ENCODE measurements at places on chromosomes 2 and 18.

DNA sequence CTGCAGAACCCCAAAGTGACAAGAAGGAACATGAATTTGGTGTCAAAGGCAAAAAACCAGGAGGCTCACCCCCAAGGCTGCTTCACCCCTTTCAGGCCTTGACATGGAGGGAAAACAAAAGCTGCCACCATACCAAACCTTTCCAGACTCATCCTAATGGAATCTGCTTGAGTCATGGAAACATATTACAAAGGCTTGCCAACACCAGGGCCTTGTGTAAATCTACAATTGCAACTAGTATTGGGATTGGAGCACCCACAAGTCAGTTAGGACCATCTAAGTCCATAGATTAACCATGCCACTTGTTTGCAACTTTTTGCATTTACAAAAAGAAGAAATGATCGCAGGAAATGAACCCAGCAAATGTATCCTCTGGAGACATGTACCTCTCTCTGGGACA is 297.6 kb downstream of the CDCA7 start:
- peak; percentile 73 for DNase-seq

GRCh38 chr18:60322591-60322990 is 50.0 kb downstream of the MC4R start:
- no peak for DNase-seq

GRCh38 chr2:96551605-96552314 is 15.2 kb downstream of the ARID5A start:
- no peak for DNase-seq

- DNase-seq: no peak
Observed at GRCh38 chr18:55079481-55080355, 120.5 kb upstream of the CCDC68 start.

GRCh38 chr2:223104336-223105132 is 52.5 kb downstream of the KCNE4 start:
- no peak for DNase-seq

GRCh38 chr2:127645395-127646291 is at the start of gene GPR17:
Gene GPR17 (plus strand): TSS chr2:127646153. CDS start chr2:127650736, 4,583 bp downstream.
- no peak for DNase-seq

- DNase-seq: peak; percentile 63
Observed at GRCh38 chr2:28390746-28391563, 1.7 kb upstream of the FOSL2 start.

- DNase-seq: no peak
Observed at GRCh38 chr2:30680121-30680520, 127.1 kb downstream of the CAPN13 start.

DNA sequence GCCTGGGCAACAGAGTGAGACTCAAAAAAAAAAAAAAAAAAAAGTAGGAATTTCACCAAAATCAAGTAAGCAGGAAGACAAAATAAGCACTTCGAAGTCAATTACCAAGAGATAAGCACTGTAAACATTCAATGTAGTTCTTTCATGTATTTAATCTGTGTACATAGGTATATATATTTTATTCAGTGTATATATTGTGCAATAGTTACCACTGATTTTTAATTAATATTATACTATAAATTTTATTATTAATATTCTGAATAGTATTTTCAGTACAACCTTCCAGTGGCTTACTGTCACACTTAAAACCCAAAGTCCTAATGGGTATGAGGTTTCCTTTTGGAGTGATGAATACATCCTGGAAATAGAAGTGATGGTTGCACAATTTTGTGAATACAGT is 9.1 kb downstream of the APLF start:
- no peak for DNase-seq

- DNase-seq: no peak
Observed at GRCh38 chr2:126878601-126879000, 20.1 kb upstream of the TEX51 start.

GRCh38 chr2:32756074-32756727 is 128.4 kb downstream of the TTC27 start:
- no peak for DNase-seq

GRCh38 chr2:54529935-54530334 is 73.8 kb downstream of the SPTBN1 start:
- DNase-seq: no peak

- no peak for DNase-seq
Observed at GRCh38 chr2:222752746-222753145, 81.3 kb downstream of the MOGAT1 start.

GRCh38 chr18:70998490-70998889 is 709.6 kb downstream of the SOCS6 start:
- DNase-seq: no peak

- DNase-seq: no peak
Observed at GRCh38 chr18:34457761-34458160, 233.0 kb upstream of the NOL4 start.

- DNase-seq: peak; percentile 82
Observed at GRCh38 chr2:54482715-54483114, 26.6 kb downstream of the SPTBN1 start.

GRCh38 chr2:235446082-235446481 is 47.8 kb upstream of the AGAP1 start:
- DNase-seq: no peak

DNA sequence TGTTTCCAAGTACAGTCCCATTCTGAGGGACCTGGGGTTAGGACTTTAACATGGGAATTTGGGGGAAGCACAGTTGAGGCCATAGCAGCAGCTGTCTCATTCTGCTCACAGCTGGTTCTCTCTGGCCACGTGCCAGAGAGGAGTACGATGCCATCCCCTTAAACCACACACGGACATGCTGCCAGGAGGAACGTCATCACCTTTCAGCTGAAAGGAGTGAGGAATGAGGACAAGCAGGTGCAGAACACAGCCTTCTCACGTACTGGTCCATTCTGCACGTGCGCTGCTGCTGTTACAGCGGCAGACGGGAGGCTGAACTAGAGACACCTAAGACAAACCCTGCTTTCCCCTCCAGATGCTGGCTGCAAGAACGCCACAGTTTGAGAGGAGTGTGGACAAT is 33.5 kb downstream of the ODC1 start:
- DNase-seq: no peak

GRCh38 chr2:11157296-11157695 is 2.0 kb downstream of the SLC66A3 start:
- DNase-seq: no peak

- DNase-seq: no peak
Observed at GRCh38 chr2:201128033-201128432, 12.1 kb downstream of the CFLAR start.

- no peak for DNase-seq
Observed at GRCh38 chr2:181444654-181445053, 12.5 kb upstream of the ITGA4 start.

- no peak for DNase-seq
Observed at GRCh38 chr2:126637386-126637785, 18.6 kb upstream of the GYPC start.

GRCh38 chr2:96687266-96687665 is 44.7 kb downstream of the FER1L5 start:
- DNase-seq: no peak

GRCh38 chr2:60530660-60531281 is 22.7 kb downstream of the BCL11A start:
- no peak for DNase-seq

- no peak for DNase-seq
Observed at GRCh38 chr18:44996261-44996660, 315.6 kb downstream of the SETBP1 start.

GRCh38 chr18:48167897-48168253 is 237.4 kb upstream of the SMAD2 start:
- no peak for DNase-seq

- DNase-seq: no peak
Observed at GRCh38 chr2:230423851-230424458, 8.0 kb downstream of the SP100 start.

DNA sequence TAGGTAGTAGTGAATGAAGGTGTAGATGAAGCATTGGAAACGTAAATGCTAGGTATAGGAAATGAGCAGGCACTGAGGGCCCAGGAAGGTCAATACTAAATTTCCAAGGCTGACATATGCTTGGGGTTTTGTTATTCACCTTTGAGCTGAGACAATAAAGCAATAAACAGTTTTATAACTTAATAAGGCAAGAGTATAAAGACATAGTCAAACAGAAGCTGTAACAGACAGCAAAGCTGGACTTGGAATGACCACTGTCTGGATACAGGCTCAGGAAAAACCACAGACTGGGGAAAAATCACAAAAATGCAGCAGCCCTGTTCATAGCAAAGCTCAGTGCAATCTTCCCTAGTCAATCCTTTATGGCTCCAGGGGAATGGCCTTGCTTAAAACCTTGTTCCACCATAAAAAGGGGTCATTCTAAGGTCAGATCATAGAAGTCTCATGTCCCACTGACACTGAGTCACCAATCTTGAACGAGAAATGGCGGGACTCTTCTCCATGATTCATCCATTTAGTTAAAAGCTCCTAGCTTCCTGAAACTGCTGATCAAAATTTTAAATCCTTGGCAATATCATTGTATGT is 493.3 kb downstream of the CMPK2 start:
- DNase-seq: peak; percentile 22

- DNase-seq: no peak
Observed at GRCh38 chr18:7341581-7342337, 110.9 kb downstream of the LRRC30 start.

- DNase-seq: no peak
Observed at GRCh38 chr2:223855426-223855825, 18.0 kb upstream of the AP1S3 start.

DNA sequence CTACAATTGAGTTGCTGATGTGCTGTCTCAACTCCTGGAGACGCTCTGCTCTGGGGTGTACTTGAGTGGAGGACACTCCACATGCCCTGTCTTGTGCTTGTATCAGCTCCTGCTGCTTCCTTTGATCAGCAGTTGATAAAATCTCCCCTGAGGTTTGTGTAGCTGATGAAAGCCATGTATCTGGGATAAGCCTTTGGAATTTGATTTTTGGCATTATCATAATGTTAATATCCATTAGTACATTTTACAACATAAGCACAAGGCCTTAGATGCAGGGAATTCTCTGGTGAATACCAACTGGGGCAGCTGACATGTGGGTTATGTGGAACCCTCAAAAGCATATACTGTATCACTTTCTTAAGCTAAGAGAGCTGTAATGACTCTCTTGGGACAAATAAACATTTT is 222.7 kb upstream of the ITGA4 start:
- no peak for DNase-seq

DNA sequence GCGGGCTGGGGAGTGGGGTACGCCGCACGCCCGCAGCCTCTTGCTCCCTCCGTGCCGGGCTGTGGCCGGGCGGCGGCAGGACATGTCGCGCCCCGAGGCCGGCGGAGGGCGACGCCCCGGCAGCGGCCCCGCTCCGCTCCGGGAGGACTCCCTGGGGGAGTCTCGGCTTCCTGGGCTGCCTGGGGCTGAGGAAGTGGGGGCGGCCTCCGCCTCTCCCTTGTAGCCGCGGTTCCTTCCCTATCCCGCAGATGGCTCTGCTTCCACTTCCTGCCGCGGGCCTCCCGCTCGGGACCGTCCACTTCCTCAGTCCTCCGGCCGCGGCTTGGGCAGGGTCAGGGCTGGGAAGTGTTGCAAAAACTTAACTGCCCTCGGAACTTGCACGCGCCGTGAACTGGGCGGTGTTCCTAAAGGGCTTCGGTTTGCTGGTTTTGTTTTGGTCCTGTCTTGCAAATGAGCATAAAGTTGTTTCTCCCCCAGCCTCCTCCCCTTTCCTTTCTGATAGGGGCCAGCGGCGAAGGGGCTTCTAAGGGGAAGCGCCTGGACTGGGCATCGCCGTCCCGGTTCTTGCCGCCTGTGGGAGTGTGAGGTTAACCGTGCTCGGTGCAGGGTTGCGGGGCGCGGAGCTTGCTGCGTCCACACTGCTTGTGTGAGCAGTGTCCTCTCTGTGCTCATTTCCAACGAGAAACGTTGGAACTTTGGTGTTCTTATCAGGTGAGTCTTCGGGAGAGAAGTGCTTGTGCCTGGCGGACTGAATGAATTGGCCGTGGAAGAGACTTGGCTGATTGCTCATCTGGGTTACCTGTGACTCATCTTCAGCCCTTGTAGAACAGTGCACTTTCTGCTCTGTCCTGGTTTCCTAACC is 600 bp downstream of the RALB start:
- peak; percentile 80 for DNase-seq

GRCh38 chr2:117086943-117087250 is 727.6 kb upstream of the DDX18 start:
- no peak for DNase-seq

DNA sequence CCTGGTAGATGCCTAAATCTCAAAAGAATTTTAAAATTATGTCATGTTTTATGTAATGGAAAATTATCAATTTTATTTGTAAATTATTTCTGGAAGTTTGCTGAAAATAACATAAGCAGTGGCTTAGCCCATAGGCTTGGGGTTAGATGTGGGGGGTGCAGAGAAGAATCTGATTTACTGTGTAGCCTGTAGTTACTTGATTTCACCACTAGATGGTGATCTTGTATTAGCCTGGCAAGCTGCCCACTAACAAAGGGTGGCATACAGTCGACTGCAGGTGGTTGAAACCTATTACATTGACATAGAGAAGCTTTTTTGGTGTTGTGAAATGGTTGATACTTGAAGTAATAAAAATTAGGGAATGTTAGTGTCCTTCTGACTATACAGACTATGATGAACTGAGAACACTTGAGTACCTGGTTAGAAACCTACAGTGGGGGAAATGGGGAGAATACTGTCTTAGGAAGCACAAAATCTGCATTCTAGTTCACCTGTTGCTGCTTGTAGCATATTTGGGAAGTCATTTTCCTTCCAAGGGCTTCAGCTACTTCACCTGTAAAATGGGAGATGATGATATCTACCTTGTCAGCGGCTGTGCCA is 191.0 kb upstream of the LHCGR start:
- peak; percentile 70 for DNase-seq

GRCh38 chr2:131567891-131568290 is 40.2 kb downstream of the CCDC74A start:
- DNase-seq: no peak

- DNase-seq: no peak
Observed at GRCh38 chr2:118697781-118698180, 149.7 kb downstream of the EN1 start.

DNA sequence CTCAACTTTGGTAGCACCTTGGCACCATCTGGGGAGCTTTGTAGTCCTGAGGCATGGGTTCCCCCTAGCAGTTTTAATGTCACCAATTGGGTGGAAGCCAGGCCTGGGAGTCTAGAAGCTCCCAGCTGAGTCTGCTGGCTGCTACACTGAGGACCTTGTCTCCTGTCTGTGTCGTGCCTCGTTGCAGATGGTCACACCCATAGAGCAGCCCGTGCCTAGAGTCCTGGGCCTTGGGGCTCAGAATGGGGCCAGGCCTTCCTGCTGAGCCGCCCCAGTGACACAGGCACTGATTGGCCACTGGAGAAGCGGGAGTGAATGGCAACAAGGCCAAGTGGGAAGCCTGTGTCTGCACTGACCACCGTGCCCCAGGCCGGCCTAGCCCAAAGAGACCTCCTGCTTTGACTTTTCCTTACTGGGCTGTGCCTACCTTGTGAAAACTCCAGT is 113.2 kb downstream of the SH3RF3 start:
- no peak for DNase-seq

- DNase-seq: no peak
Observed at GRCh38 chr2:208792766-208793165, 386.2 kb downstream of the PTH2R start.

GRCh38 chr2:28568036-28568435 is 72.2 kb downstream of the PLB1 start:
- no peak for DNase-seq

DNA sequence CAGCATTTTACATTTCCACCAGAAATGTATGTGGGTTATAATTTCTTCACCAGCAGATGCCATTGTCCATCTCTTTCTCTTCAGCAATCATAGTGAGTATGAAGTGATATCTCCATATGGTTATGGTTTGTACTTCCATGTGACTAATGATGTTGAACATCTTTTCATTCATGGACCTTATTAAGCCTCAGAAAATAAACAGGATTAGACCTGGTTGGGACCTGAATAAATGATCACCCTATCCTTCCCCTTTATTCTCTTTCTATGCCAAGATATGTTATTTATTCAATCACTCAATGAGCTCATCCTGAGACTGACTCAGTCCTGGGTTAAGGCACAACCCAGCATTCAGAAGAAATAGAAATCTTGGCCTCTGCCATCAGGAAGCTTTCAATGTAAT is 86.6 kb downstream of the ANTXR1 start:
- DNase-seq: peak; percentile 49

Measured in AG08395 (cell line).